ENCODE measurements at places on chromosomes 2 and 18.

DNA sequence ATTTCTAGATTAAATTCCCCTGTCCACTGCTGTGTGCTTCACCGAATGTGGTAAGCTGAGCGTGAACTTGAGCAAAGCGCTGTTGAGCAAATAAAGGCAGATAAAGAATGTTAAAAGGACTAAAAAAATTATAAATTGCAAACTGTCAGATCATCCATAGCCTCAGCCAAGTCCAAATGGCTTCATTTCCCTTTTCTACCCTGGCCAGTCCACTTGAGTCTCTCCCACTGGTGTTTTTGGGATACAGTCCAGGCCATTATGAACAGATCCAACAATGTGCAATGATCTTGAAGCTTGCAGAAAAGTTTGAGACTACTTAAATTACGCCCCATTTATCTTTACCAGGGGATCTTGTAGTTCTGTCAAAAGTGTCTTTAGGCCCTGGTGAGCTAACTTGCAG, 254.6 kb upstream of the PIK3C3 start:
- DNase-seq: no peak

GRCh38 chr2:62706721-62707521, 1.4 kb downstream of the EHBP1 start:
- DNase-seq: no peak

- no peak for DNase-seq
Measured at GRCh38 chr2:19043893-19044292, 314.5 kb downstream of the OSR1 start.

DNA sequence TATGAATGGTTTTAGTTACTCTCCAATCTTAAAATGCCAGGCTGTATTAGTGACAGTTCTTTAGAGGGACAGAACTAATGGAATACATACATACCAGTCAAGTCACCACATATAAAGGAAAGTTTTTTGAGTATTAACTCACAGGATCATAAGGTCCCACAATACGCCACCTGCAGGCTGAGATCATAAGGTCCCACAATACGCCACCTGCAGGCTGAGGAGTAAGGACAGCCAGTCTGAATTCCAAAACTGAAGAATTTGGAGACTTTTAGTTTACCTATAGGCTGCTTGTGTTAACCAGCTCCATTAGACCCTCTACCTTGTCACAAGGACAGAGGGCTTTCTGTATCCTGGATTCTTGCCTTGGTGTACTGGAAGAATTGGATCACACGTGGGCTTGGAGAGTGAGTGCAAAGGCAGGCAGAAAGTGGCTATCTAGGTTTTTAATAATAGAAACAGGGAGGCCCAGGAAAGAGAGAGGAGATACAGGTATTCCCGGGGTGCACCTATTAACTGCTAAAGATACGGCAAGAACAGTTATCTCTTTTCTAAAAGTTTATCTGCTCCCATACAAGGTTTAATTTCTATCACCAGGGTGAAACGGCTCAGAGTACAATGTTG, 234.9 kb upstream of the CYRIA start:
- DNase-seq: peak; percentile 10

GRCh38 chr2:234861841-234862735, 89.7 kb upstream of the SH3BP4 start:
- no peak for DNase-seq

GRCh38 chr2:154193246-154193645, 321.5 kb downstream of the GALNT13 start:
- DNase-seq: no peak

- no peak for DNase-seq
Measured at GRCh38 chr18:66553824-66554223, 50.1 kb downstream of the CDH19 start.

DNA sequence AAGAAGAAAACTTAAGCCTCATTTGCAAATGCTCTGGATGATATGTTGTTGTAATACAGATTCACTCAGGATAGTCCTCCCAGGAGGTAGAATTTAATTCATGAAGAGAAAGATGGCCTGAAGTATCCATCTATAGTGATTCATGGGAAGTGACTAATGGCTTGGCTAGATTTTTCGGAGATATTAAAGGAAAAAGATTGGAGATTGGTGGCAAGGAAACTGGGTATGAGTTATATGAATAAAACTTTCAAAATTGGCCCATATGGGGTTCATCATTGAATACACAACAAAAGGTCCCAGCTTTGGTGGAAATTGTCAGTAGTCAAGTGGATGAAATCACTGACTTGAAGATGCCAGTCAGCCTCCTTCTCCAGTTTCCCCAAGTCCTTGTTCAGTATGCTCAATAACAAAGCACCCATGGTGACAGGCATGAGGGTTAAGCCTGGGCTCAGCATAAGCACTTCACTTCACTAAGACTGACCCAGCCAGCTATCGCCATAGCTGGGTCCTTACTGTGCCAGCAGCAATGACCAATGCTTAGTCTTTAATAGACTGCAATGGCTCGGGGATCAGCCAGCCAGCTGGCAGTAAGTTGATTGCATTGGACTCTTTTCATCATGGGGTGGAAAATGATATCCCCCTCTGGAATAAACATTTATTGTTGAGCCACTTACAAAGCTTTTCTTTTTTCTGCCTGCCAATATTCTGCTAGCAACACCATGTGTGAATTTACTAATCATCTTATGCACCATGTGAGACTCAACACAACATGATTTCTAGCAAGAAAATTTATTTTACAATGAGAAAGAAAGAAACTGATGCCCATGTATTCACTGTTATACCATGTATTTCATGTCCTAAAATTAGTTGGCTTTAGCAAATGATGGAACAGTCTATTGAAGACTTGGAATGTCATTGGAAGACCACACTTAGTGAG, 176.6 kb upstream of the TACR1 start:
- no peak for DNase-seq

DNA sequence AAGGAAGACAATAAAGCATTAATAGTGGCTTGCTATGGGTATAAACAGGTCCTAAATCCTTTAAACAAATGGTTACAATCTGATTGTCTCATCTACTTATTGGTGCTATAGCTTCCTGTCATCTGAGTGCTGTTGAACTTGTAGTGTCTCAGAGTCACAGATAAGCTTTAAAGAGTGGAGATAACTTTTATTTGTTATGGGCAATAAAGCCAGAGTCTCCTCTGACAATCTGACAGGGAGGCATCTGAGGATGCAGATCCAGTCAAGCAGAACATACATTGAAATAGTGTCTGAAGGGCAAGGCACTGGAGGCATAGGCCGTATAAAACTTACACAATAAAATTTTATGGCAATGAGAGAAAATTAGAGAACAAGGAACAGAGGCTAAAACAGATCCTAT, 1132.4 kb upstream of the CDH2 start:
- DNase-seq: no peak

GRCh38 chr2:196535742-196536141, 103.8 kb upstream of the CCDC150 start:
- no peak for DNase-seq
